Activated naive CD8-positive, alpha-beta T cell treated with anti-CD3 and anti-CD28 coated beads, Interleukin-2, amount 50 U/mL, for 16 hours (primary cell): ENCODE measurements at places on chromosomes 2 and 18.

DNA sequence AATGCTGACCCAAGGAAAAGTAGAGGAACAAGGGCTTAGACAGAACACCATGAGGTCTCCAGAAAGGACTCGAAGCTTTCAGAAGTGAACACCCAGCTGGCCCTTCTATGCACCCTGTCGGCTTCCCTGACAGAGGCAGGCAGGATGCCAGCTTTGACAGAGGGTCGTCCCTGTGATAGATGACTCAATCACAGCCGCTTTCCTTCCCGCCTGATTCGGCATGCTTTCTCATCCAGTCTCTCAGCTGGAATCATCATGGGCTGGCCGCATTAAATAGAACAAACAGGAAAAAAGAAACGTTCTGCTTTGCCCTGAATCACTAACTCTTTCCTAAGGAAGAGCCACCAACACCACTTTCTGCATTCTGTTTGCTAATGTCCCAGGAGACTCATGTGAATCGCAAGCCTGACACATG, 140.3 kb upstream of the RAB12 start:
- no peak for DNase-seq

DNA sequence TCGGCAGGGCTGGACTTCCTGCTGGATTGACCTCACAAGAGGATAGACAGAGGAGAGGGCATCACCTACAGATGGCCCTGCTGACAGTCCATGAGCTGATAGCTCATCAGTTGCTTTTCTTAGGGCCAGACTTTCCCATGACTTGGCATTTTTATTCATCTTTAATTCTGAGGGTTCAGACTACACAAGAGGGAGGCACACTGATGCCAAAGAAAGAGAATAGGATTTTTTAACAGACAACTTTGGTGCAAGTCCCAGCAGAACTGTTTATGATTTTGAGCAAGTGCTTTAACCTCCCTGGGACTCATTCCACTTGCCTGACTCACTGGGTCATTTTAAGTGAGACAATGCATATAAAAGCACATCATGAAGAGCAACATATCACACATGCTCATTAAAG, 299.2 kb downstream of the INSIG2 start:
- DNase-seq, result no peak

DNA sequence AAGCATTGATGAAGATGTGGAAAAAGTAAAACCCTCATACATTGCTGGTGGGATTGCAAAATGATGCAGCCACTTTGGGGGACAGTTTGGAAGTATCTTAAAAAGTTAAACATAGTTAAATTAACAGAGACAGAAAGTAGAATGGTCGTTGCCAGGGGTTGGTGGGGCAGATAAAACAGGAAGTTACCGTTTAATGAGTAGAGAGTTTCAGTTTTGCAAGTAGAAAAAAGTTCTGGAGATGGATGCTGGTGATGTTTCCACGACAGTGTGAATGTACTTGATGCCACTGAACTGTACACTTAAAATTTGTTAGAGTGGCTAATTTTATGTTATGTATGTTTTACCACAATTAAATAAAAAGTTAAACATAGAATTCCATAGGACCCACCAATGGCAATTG, 44.5 kb upstream of the EGR4 start:
- no peak for DNase-seq

DNA sequence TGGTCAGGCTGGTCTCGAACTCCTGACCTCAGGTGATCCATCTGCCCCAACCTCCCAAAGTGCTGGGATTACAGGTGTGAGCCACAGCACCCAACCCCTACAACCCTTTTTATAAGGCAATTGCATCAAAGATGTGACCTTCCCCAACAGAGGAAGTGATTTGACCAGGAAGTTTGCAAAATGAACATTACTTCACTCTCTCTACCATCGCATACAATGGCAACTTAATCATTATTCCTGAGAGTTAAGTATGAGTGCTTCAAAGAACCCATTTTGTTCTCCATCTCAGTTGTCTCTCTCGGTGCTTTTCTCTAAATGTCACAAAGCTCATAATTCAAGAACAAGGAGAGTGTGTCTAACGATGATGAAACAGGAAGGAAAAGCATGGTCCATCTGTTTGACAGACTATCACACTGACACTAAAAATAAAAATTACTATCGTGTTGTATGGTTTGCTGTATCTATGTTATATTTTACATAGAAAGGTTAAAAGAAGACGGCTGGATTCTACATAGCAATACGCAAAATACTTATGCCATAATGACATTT, 18.1 kb upstream of the CREG2 start:
- DNase-seq, result no peak

DNA sequence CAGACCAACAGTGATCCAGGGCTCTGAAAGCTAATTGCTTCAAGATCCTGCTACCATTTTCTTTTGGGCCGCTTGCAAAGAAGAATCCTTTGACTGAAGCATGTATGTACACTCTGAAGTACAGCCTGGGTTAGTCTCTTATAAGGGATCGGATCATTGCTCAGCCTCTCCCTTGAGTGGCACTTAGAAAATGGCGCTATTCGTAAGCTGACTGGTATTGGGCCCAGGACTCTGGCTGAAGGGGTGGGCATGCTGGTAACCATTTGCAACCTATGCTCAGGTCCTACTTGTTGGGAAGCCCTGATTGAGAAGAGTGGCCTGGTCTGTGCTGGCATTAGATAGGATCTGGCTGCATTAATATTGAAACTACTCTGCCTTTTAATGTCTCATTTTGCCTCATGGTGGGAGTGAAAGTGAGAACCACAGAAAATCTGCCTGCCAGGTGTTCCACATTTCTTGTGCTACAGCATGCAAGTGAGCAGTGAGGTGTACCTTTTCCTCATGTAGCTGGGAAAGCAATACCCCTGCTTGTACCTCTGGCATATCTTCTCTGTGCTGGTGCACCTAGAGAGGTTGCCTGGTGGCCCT, 661 bp upstream of the MGAT5 start:
- no peak for DNase-seq

DNA sequence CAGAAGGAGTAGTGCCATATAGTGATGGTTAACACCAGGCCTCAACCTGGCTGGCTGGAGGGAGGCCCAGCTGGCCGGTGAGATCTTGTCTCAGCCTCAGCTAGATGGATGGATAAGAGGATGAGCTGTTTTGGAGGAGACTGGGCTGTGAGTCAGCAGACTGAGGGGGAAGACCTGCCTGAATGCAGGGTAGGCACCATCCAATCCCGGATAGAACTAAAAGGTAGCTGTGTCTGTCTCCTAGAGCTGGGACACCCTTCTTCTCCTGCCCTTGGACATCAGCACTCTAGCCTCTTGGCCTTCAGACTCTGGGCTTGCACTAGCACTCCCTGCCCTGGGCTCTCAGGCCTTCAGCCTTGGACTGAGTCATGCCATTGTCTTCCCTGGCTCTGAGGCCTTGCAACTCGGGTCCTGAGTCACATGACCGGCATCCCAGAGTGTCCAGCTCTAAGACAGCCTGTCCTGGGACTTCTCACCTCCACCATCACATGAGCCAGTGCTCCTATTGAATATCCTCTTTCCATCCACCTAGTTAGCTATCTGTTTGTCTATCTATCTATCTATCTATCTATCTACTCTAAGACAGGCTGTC, 131.3 kb downstream of the TPO start:
- DNase-seq, result no peak

GRCh38 chr2:138476186-138476585, 25.4 kb upstream of the SPOPL start:
- DNase-seq, result no peak
